ENCODE measurements at places on chromosomes 2 and 18. TPM values are rescaled to one million over a fixed set of nuclear protein-coding genes. Genes with fewer than 3 reads are reported as not detected.

ALPG gene
- total RNA-seq, result 0.94 TPM

GLI2 gene
- 45.9 TPM for total RNA-seq

PLGLB2 gene
- 0.15 TPM for total RNA-seq

STARD6 gene
- not detected for total RNA-seq

RAD51AP2 gene
- total RNA-seq, result 0.30 TPM

GAL3ST2 gene
- 0.73 TPM for total RNA-seq

MRO gene
- total RNA-seq, result 1.1 TPM

ITGB6 gene
- 0.07 TPM for total RNA-seq

PSMA8 gene
- not detected for total RNA-seq

DNA sequence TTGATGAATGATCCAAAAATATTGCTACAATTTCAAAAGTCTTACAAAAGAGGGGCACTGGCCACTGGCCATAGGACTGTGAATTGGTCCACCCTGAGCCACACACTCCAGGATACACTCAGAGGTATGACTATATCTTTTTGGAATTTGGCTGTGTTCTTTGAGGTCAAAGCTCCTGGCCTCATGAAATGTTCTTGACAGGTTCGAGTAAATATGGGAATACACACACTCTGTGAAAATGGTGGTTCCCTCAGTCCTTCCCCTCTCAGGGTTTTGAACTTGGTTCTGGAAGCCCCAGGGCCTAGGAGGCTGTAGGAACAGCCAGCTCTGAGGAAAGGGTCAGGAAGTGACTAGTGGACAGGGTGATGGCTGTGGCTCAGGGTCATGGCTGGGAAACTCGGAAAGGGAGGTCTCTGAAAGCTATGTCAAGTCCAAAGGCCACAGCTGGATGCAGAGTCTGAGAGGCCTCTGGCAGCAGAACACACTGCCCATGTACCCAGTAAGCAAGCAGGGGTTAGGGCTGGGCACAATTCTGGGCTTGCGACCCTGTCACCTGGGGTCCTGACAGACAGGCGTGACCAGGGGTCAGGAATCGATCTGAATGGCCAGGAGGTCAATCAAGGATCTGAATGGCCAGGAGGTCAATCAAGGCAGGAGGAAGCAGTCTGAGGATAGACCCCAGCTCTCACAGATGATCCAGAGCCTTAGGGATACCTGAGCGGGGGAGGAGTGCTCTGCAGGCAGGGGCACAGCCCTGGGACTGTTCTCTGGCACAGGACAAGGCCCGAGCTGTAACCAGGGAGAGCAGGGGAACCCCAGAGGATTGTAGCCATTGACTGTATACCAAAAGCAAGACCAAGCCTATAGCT lies 223.4 kb upstream of the SMAD2 start:
- DNase-seq, result no peak

DNA sequence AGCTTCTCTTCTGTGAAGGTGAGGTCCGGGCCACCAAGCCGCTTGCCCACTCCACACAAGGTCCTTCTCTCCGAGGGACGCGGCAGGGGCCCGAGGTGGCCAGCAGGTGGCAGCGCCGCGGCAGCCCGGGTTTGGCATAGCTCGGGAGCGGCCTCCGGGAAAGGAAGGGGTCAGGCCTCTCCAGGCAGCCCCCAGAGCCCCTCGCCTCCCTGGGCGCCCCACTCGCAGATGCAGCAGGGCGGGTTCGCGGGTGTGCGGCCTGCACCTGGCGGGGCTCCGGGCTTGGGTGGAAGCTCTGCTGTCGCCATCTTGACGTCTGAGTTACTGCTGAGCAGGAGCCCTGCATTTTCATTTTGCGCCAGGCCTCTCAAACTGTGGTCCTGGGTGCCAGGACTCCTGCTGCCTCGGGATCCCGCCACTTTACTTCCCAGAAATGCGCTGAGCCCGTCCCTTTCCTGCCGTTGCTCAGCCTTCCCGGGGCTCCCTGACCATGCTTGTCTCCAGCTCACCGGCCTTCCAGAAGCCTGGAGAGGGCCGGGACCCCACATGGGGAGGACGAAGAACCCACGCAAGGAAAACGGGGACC lies 18.6 kb upstream of the NCL start:
- DNase-seq, result peak; percentile 82

- DNase-seq, result no peak
Measured at GRCh38 chr18:40075616-40076015, 1879.4 kb upstream of the PIK3C3 start.

GRCh38 chr2:207200136-207200535 lies 34.4 kb upstream of the KLF7 start:
- DNase-seq, result no peak

GRCh38 chr2:10977003-10977402 lies 65.3 kb downstream of the KCNF1 start:
- DNase-seq, result no peak

- no peak for DNase-seq
Measured at GRCh38 chr18:79919089-79919488, 32.4 kb downstream of the SLC66A2 start.

- DNase-seq, result peak; percentile 13
Measured at GRCh38 chr2:188765522-188766470, 208.4 kb upstream of the COL3A1 start.

- DNase-seq, result no peak
Measured at GRCh38 chr2:43579275-43579981, 16.4 kb downstream of the THADA start.

GRCh38 chr2:30847841-30848240 lies 40.6 kb upstream of the CAPN13 start:
- no peak for DNase-seq

GRCh38 chr2:168698969-168699368 lies 103.5 kb upstream of the NOSTRIN start:
- DNase-seq, result no peak

- no peak for DNase-seq
Measured at GRCh38 chr2:19496646-19497045, 138.2 kb upstream of the OSR1 start.

GRCh38 chr2:80266231-80266630 lies 38.3 kb downstream of the LRRTM1 start:
- no peak for DNase-seq

GRCh38 chr2:64542071-64543007 lies 18.2 kb downstream of the AFTPH start:
- DNase-seq, result no peak

DNA sequence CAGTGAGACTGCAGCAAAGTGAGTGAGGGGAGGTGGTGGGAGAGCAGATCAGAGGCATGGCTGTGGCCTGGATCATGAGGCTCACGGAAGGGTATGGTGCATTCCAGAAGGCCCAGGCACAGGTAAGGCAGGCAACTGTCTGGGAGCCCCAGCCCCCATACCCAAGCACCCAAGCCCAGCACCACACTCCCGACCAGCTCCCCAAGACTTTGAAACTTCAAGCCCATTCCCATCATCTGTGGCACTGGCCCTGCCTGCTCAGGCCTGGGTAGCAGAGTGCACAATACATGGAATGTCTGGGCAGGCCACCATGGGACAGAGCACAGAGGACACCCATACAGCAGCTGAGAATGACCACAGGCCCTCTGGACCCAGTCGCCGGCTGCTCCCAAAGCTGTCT lies 202.6 kb upstream of the ARL4C start:
- no peak for DNase-seq

GRCh38 chr2:43948370-43948769 lies 47.4 kb downstream of the LRPPRC start:
- no peak for DNase-seq

- DNase-seq, result no peak
Measured at GRCh38 chr2:108257757-108258331, 18.1 kb downstream of the SULT1C3 start.

DNA sequence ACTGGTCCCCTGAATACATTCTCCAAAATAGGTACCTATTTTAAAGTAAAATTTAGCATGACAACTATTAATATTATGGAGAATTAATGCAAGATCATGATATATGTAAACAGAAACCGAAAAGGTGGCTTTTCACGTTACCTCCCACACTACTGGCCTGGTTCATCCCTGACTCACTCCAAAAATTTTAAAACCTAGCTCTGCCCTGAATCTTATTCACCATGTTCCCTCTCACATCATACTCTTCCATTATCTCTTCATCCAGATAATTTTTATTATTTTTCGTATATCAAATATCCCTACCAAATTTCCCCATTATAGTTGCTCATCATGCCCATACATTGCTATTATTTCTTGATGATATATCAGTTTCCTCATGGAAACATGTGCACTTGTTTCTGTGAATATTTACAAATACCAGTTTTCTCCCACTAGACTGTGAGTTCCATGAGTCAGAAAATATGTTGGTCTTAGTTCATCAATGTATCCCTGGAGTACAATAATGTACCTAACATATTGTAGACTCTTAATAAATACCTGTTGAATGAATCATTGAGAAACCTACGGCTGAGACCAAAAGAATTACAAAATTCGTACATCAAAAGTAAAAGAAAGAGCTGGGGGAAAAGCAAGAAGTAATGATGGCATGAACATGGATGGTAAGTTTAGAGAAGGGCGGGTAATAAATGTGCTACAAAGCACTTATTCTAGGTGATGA lies 360.1 kb upstream of the CHAC2 start:
- no peak for DNase-seq

DNA sequence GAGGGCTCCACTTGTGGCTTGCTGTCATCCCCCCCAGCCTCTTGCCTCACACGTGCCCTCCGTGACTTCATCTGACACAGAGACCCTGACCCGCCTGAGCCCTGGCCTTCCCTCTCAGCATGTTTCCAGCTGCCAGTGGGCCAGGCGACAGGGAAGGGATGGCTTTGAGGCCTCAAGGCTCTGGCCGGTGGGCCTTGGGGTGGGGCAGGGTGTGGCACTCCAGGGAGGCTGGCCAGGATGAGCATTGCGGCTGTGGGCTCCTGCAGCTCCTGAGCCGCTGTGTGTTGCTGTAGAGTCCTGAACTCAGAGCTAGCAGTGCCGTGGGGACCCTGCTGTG lies 85.0 kb downstream of the TFCP2L1 start:
- DNase-seq, result no peak

GRCh38 chr2:16069663-16069932 lies 129.2 kb downstream of the MYCN start:
- no peak for DNase-seq

DNA sequence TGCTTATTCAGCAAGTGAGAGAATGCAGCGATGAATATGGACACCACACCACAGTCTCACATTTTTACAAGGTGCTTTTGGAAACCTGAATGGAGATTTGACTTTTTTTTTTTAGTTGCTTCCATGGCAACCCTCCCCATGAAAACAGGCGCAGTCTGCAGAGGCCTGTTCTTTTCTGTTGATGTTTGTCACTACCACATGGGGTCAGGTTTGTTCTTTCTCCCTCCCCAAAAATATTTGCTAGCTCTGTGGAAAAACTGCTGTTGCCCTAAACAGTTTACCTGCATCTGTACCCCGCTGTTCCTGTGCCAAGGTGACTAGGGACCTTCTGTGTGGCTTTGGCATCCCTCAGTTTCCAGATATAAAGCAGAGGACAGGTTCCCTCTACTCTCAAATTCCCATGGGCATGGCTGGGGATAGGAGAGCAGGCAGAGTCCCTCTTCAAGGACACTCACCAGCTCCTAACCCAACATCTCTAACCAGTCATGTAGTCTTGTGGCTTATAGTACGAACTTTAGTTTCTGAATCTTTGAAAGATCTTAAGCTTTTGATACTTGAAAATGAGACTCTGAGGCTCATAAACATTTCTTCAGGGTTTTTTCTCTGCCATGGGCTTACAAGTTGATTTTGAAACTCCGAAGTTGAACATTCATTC lies 14.7 kb upstream of the MAPRE2 start:
- DNase-seq, result no peak

GRCh38 chr2:96523659-96524481 lies 12.7 kb upstream of the ARID5A start:
- DNase-seq, result no peak

- DNase-seq, result no peak
Measured at GRCh38 chr2:60739156-60739555, 16.9 kb upstream of the PAPOLG start.

- peak; percentile 12 for DNase-seq
Measured at GRCh38 chr2:181252262-181253148, 204.7 kb upstream of the ITGA4 start.

DNA sequence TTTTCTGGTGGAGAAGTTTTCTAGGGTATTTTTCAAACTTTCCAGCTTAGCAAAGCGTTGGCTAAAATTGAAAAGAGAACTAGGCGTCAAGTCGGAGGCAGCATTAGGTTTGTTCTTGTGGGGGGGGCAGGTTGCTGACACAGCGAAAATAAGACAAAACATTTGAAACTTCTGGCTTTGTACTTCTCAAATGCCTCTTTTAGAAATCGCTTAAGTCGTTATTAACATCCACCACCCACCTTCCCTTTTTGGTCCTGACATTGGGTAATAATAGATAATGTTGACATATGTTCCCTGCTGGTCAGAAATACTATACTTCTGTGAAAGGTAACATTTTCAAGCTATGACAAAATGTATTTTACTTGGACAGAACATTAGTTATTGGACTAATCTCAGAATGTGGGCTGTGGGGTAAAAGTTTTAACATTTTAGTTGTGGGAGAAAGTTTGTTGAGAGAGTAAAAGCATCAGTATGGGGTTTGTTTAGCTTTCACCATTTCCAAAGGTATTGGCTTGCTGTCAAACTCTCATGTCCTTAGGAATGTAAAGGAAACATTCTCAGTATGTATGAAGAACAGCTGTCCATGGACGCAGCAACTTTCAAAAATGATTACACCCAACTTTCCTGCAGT lies 88.1 kb upstream of the ZEB2 start:
- no peak for DNase-seq

DNA sequence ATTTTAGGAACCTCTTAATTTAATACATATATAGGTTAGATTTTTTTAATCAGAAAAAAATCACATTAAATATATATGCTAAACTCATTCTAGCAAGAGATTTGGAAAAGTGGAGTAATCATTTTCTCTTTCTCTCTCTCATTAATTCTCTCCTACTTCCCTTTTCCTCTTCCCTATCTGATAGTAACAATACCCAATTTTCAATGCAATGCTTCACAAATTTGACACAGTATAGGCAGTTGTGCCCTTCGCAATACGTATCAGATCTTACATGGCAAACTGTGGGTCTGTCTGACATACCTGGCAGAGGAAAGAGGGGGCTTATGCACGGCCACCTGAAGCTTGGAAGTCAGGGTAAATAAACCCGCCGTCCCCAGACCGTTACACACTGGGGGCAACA lies 444.3 kb downstream of the NBAS start:
- DNase-seq, result no peak

- no peak for DNase-seq
Measured at GRCh38 chr18:39994498-39994897, 1960.5 kb upstream of the PIK3C3 start.

DNA sequence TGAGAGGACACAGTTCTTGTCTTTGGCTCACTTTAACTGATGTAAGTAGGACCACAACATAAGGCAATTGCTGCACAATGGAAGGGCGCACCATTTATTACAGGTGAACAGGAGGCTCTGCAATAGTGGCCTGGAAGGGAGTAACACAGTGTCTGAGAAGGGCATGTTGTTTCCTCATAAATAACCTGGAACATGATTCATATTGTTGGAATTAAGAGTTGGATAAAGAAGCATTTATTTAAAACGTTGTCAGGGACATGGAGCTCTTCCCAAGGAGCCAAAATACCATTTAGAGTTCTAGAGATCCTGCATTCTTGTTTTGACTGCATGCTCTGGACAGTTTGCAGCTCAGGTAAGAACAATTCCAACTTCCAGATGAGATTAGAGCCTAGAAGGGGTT lies 110.4 kb downstream of the PLCL1 start:
- DNase-seq, result no peak

GRCh38 chr2:146870691-146871090 lies 974.1 kb upstream of the ACVR2A start:
- DNase-seq, result no peak
